ENCODE measurements at places on chromosomes 1 and 21.
A peak's percentile ranks its signal among the peaks of the same experiment; 100 is the strongest.

GRCh38 chr1:63794939-63795378, 21.1 kb downstream of the ROR1 start:
- no peak for DNase-seq

DNA sequence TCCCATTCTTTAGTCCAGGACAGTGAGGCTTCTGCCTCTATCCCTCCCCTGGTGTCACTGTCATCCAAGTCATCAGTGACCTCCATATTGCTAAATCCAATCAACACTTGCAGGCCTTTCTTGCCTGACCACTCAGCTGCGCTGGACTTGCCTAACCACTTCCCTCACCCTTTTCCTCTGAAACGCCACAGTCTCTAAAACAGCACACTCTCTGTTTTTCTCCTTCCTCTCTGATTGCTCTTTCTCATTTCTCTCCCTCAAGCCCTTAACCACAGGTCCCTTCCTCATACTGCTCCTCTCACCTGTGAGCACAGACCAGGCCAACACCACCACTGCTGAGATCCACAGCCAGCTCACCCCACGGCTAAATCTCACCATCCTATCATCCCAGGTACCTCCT, 17.5 kb downstream of the TAL1 start:
- DNase-seq: peak; percentile 26

DNA sequence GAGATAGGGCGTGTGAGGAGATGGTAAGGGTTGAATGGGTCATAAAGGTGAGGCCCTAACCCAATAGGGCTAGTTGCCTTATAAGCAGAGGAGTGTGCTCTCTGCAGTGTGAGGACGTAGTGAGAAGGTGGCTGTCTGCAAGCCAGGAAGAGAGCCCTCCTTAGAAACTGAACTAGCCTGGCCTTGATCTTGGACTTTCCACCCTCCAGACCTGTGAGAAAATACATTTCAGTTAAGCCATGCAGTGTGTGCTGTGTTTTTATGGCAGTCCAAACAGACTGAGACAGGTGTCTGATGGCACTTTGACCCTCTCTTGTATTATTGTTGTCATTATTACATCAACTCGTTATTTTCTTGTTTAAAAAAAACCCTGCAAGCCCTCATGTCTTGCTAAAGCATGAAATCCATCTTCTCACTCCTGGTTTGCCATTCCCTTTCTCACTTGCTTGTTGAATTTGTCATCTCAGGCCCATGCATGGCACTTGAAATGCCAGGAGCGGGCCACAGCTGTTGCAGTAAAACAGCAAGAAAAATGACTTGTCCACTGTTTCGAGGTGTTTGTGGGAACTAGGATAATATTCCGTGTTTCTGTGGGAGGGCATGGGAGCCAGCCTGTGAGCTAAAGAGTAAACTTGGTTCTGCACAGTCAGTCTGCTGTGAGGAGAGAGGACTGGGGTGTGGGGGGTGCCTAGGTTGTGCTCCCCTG, 78.6 kb downstream of the STUM start:
- no peak for DNase-seq

DNA sequence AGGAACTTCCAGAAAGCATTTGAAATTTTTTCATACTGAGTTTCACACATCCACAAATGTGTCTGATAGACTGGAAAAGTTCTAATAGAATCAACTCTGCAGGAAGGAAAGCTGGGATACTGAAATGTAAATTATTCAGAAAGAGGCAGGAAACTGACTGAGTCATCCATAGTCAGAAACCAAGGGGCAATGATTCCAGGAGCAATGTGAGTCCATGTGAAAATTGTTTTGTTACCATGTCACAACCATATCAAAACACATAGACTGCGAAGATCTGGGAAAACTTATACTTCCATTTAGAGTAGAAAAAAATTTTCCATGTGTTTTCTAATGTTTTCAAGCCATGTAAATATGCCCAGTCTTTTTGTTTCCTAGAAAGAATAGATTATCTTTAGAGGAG, 142.3 kb upstream of the TMPRSS15 start:
- no peak for DNase-seq

GRCh38 chr1:54125386-54126070, 27.3 kb downstream of the CDCP2 start:
- DNase-seq: peak; percentile 39

DNA sequence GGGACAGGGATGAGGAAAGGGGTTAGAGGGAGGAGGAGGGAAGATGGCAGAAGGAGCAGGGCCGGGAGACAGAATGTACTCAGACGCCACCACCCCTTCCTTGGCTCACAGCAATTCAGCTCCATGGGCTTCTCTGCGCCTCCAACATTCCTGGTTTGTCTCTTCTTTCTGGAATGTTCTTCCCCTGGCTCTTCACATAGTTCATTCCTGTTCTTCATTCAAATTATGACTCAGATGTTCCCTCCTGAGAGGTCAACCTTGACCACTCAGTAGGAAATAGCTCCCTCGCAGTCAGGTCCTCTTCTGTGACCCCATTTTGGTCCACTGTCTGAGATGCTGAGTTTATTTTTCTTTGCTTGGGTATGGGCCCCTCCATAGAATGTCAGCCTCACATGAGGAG, 203.2 kb downstream of the C1orf94 start:
- DNase-seq: no peak

DNA sequence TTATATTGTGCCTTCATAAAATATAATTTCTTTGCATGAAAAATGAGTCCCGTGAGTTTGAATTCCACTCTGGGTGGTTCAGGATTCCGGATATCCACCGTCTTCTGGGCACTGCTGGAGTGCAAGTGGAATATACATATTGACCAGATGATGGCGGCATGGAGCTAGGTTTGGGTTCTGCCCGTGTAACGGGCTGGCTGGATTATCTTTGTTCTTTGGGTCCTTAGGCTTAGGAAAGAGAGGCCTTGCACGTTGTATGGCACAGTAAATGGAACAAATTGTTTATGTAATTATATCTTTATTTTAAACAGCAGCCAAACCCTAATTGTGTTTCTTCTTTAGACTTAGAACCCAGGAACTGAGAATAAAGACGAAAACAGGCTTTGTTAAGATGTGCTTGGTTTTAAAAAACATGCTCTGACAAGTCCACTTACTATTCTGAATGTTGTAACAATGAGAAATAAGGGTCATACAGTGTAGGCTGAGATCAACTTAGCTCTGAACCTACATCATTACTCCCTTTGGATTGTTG, 13.5 kb upstream of the ACBD6 start:
- DNase-seq: peak; percentile 71

DNA sequence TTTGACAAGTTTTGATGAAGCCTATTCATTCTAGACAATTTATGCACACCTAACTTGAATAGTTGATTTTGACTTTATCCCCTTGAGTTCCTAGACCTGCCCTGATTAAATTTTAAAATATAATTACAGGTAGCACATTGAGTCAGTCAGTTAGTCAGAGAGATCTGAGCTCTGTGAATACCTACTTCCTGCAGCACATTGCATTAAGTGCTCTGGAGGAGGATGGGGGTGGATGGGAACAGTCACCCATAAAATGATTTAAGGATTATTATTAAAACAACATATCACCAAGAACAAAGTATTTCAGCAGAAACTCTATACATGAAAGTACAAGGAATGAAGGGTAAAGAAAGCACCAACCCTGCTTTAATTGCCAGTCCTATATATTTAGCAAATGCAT, 11.8 kb upstream of the RPF1 start:
- no peak for DNase-seq

DNA sequence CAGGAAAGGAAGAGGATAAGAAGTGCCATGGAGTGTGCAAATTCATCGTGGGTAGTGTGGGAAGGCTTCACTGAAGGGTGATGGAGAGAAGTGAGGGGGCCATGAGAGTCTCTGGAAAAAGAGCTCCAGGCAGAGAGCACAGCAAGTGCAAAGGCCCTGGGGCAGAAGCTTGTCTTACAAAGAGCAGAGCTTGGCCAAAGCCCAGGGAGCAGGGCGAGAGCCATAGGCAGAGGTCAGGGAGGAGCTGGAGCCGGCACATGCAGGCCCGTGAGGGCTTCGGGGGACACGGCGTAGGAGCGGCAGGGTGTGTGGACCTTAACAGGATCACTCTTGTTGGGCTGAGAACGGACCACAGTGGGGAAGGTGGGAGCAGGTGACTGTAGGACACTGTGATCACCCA, 83.7 kb upstream of the EDN2 start:
- DNase-seq: no peak

- peak; percentile 6 for DNase-seq
Measured at GRCh38 chr1:12052008-12052573, 11.0 kb upstream of the TNFRSF8 start.

DNA sequence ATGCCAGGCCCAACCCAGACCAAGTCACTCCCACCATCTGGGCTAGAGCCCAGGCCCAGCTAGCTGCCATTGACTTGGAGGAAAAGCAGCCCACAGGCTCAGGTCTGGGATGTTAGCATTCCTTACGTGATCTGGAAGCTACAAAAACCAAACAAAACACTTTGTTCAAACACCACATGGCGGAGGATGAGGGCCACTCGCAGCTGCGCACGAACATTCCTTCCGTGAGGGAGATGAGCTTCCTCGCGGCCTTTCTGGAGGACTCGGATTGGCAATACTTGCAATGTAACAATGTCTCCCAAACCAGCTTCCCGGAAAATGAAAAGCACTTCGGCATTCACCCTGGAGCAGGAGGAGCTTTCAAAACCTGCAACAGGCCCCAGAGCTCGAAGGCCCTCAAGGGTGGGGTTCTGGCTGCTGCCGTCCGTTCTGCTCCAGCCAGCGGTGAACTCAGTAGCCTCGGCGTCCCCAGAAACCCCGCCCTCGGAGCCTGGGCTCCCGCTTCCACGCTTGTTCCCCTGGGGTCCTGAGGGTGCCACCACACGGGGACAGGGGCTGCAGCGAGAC, 40.5 kb downstream of the COL6A1 start:
- no peak for DNase-seq

GRCh38 chr1:222552882-222553281, 5.0 kb upstream of the HHIPL2 start:
- DNase-seq: no peak

DNA sequence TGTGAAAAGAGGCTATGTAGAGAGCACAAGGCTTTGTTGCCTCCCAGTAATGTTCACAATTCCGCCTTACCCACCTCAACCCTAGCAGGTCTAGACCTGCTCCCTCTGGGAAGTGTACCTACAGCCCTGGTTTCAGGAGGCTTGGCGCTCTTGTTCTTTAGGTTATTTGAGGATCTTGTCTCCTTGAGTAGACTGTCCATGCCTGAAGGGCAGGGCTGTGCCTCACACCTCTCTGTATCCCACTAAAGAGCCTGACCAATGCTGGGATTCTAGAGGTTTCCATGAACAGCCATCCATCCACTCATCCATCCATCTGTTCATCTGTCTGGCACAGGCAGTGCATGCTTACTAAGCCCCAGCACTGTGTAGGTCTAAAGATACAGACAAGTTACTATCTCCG, 1.0 kb downstream of the RAB7B start:
- DNase-seq: no peak

DNA sequence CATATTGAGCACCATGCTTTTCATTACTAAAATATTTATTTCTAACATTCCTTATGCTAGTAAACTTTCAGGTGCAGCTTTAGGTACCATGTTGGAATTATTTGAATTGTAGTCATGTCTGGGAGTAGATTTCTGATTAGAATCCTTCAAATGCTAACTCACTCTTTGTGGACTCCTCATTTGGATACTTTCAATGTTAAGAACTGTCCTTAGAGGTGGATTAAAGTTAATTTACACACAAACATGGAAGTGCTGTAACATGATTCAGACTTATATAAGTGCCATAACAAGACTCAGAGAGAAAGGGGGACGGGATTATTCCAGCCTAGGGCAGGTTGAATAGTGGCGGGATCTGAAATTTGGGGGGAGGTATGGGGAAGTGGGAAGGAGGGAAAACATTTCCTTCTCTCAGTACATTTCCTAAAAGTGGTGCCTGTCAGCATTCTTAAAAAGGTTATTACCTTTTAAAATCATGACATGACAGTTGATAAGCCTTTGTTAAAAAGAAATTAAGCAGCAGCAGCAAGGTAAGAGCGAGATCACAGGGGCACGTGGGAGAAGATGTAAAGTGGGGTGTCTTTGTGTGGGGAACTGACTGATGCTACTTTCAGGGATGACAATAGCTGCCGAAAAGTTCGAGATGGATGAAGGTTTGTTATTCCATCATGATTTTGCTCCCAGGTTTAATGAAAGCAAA, 44.4 kb downstream of the HHAT start:
- DNase-seq: no peak

- no peak for DNase-seq
Measured at GRCh38 chr1:46532095-46532494, 19.4 kb downstream of the KNCN start.

DNA sequence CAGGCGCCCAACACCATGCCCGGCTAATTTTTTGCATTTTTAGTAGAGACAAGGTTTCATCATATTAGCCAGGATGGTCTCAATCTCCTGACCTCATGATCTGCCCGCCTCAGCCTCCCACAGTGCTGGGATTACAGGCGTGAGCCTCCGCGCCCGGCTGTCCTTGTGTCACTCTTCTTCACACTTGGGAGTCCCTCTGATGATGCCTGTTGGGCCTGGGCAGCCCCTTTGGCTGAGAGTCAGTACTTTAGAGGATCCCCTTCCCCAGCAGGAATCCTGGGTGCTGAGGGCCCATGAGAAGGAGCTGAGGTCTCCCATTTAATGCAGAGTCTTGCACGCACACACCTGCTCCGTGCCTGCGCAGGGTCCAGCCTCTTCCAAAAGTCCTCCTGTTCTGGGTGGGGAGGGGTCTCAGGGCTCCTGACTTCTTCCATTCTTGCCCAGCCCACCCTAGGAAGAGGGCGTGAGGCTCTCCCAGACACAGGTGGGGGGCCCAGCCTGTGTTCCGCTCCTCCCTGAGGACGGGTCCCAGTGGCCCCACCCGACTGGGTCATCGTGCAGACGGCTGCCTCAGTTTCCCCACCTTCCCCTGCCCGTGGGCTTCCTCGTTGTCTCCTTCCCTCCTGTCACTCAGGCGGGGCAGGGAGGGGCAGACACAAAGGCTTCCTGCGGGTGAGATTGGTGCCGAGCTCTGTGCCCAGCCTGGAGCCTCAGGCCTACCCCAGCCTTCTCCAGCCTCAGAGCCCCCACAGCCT, 3.9 kb downstream of the TTLL10 start:
- no peak for DNase-seq

DNA sequence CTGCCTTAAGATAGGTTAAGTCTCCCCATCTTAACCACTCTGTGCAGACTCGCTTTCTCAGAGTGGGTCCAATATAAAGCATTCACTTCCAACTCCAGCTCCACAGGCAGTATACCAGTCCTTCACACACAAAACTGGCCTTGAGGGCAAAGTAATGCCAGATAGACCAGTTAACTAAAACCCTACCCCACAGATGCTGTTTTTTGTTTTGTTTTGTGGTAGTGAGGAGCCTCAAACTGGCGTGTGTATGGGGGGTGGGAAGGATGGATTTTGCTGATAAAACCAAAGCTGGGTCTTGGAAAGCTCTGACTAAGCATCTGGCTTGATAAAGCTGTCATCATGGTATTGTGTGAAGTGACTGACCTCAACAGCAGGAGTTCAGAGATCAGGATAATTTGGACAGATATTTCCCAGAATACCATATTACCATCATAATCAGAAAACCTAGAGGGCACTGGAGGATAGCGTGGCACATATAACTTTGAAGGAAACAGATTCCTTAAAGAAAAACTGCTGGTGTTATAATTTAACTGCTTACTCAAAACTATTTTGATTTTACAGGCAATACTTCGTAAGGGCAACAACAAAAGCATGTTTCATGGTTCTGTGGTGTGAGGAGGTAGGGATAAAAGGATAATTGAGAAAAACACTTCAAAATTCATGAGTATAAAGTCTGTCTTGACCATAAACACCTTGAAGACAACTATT, 29.6 kb upstream of the CPLANE2 start:
- no peak for DNase-seq

GRCh38 chr21:41466024-41466820, 40.2 kb downstream of the MX1 start:
- DNase-seq: no peak

GRCh38 chr1:34984435-34984792, 733 bp downstream of the TMEM35B start:
- no peak for DNase-seq

All from inflammatory macrophage (primary cell).